ENCODE measurements at places on chromosomes 4 and X.

DNA sequence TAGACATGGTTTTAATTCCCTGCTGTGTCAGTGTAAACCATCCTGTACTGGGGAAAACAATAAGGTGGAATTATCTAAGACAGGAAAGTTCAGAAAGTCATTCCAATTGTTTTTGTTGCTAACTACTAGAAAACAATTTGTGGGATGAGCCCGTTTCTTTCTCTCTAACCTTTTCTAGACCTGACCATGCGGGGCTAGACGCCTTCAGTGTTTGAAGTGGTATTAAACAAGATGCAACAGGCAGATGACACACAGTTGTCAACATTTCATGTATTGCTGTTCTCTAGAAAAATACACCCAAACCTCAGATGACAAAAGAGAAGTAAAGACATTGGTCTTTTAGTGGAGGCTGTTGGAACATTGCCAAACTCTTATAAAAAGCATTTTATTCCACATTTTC lies 105.7 kb downstream of the FRAS1 start:
- DNase-seq: no peak

DNA sequence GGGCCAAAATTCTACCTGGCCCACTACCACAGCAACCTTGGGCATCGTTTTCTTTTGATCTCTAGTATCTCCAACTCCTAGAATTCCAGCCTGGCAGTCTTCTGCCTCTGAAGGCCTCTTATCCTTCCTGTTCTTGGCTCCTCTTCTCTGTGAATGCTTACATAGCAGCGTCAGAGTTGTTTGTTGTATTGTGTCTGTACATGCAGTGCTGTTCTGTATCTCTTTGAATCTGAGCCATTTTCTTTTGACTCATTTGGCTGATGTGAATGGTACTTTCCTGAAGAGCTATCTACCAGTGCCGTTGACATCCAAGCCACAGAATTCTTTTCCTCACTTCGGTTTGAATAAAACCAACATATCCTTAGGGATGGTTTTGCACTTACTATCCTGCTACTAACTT lies 79.2 kb downstream of the TMEM164 start:
- no peak for DNase-seq

DNA sequence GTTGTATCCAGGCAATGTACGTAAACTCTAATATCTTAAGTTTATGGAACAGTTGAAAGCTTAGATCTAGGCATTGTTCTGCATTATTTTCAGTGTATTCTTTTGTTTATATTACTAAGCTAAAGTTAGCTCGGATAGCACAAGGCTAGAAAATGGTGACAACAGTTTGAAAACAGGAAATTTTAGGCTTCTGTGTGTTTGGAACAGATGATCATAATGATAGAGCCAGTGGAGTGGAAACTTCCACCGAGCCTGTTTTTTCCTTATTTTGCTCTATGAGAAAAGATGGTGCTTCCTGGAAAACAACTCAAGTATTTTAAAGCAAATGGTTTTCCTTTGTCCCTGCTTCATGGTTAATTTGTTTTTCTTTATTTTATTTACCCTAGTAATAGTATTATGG lies 70.8 kb downstream of the GAB1 start:
- no peak for DNase-seq

- DNase-seq: no peak
These were observed 73.5 kb upstream of the CAMK2D start for GRCh38 chr4:113835005-113835404.

All from CD4-positive, alpha-beta T cell treated with Interleukin-21 for 1 hour (primary cell).